ENCODE measurements at places on chromosomes 13 and 19. TPM values are rescaled to one million over a fixed set of nuclear protein-coding genes. Genes with fewer than 3 reads are reported as not detected.
A peak's percentile ranks its signal among the peaks of the same experiment; 100 is the strongest.

DNA sequence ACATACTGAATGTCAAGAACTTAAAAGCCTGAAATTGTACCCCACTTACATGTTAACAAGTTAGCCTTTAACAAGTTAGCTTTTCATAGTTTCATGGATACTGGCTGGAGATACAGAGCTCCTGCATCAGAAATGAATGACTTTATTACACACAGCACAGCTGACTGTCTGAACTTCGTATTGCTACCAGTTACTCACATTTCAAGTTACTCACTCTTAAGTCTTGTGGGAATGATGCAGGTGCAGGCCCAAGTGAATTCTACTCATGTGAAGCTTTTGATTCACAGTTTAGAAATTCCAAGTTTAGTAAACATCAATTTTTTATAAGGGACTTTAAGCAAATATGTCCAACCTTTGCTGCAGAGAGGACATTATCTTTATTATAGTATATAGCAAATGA is 762.2 kb upstream of the PRR20A start:
- no peak for ATAC-seq

DNA sequence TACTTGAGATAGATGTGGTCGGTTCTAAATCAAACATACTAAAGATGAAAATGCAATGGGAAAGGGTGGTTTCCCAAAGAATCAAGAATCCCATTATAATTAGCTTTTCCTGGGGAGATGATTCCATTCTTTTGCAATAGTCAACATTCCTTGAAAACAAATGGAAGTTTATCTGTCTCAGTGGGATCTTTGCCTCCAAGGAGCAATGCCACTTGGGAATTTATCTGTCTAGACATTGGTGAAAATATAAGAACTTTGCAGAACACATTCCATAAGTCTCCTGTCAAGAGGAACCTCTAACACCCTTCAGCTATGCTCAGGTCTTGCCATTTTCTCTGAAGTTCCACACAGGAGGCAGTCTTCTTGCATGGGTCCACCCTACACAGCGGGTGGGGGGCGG is 152.5 kb downstream of the KCTD12 start:
- no peak for ATAC-seq

GRCh38 chr13:102839462-102839861 is 6.4 kb upstream of the ERCC5 start:
- ATAC-seq: no peak

DNA sequence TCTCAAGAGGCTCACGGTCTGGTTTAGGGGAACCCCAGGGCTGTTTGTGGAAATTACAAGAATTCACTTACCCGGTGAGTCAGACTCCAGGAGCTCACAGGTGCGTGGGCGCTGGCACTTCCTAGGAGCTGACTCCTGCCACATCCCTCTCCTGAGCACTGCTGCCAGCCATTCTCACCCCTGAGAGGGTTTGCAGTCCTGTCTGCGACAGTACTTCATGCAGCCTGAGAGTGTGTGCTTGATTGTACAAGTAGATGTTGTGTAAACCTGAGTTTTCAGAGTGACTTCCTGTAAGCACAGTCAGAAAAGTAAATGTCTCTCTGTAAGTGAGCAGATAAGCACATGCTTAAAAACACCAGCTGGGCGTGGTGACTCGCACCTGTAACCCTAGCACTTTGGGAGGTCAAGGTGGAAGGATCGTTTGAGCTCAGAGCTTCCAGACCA is 8.1 kb downstream of the MRPL4 start:
- ATAC-seq: peak; percentile 85

- ATAC-seq: peak; percentile 97
Observed at GRCh38 chr19:52535771-52536447, 8.4 kb downstream of the ZNF808 start.

- no peak for ATAC-seq
Observed at GRCh38 chr13:33186861-33187291, 98.7 kb downstream of the STARD13 start.

DNA sequence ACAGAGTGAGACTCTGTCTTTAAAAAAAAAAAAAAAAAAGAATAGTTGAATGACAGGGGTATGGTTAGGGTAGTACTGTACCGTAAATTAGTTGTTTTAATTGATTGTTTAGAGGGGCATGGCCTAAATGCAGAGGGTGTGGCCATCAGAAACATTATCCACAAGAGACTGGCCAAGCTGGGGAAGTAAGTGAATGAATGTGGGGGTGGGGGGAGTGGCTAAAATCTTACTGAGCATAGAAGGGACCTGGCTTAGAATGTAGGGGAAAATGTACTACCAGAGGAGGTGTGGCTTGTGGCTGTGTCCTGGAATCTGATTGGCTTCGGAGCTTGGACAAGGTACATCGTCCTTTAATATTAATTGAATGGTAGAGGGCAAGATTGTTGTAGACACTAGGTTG is 3.8 kb downstream of the BCL2L12 start:
- ATAC-seq: no peak

DNA sequence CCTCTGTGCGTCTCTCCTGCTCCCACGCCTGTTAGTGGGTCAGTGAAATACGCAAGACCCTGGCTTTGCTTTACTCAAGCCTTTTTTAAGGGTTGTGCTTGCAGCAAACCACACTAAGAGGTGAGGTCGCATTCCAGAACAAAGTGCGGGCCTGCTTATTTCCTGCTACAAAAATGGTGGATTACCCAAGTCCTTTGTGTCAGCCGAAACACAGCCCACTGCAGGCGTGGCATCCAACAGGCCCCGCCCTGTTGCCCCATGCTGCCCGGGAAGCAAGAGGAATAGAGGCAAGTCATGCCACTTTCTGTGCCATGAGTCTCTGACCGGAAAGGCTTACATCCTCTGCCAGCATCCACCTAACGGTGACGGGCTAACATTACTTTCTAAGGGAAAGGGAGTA is 7.7 kb upstream of the IRS2 start:
- no peak for ATAC-seq

DNA sequence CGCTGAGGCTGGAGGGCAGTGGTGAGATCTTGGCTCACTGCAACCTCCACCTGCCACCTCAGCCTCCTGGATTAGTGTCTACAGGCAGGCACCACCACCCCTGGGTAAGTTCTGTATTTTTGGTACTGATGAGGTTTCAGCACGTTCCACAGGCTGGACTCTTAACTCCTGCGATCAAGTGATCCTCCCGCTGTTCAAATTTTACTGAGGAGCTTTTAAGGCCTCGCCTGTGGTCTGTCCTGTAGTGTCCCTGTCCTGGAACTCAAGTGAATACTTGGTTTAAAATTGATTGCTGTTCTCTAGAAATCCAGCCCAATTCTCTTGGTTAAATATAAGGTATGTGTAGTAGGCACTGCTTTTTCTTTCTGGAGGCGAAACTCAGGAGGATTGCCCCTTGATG is 65.2 kb downstream of the DPRX start:
- ATAC-seq: no peak

DNA sequence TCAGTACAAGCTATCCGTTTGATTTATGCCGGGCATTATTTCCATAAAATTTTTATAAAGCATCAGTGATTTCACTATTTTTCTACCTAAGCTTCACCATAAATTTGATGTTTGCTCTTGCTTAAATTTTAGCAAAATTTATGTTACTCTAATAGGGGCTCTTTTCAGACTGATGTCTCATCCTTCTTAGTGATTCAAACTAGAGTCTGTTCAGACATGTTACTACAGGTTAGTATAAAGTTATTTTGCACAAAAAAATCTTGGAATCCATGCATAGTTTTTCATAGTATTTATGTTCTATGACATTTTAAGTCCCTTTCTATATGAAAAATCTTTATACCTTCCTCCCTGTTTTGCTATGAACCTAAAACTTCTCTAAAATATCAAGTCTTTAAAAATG is 1151.9 kb downstream of the SLITRK5 start:
- ATAC-seq: no peak

DNA sequence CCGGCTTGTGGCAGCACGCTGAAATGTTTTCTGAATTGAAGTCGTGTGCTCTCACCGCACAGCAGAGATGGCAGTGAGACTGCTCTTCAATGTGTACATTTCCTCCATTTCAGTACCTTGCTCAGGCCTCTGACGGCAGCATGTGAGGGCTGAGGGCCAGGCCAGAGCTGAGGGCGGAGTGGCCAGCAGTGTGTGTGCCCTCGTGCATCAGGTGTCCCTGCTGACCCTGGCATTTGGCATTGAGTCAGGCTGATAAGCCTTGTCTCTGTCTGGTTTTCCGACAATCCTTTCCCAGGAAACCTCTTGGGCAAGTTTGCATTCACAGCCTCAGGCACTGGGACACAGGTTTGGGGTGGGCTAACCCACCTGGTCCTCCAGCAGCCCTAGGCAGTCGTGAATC is 62.3 kb downstream of the EFNB2 start:
- no peak for ATAC-seq

GRCh38 chr19:7348587-7349230 is at the start of gene ARHGEF18:
TSS of gene ARHGEF18 (plus strand) at chr19:7348937. CDS start at chr19:7362891, 13,954 bp downstream.
- peak; percentile 47 for ATAC-seq

- ATAC-seq: no peak
Observed at GRCh38 chr19:2542341-2543069, 66.6 kb downstream of the GADD45B start.

GRCh38 chr13:73578251-73578875 is 519.6 kb downstream of the KLF5 start:
- no peak for ATAC-seq

DNA sequence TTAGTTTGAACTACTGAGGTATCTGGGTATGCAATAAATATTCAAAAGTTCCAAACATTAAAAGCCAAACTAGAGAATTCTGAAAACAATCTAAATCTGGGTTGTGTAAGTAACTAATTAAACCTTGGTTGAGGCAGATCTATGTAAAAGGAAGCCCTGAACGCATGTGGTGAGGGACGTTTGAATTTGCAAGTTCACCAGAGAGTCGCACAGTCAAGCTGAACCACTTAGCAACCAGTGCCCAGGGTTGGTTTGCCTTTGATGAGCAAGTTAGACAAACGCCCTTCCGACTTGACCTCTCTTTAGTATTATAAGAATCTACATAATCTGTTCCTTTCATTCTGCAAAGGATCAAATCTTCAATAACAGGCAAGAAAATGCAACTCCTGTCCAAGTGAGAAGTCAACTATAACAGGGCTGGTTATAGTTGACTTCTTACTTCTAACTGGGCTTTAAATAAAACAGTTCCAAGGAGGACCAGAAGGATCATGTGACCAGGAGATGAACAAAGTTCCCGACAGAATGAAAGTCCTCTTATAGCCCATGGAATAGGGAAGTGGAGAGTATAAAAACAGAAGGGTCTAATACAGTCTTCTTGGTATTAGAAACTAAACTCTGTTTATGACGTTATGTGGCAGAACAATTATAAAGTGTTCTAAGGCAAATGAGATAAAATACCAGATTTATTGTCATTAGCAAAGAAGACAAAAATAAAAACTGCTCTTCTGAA is 40.6 kb downstream of the PHF11 start:
- no peak for ATAC-seq

The ZNF616 gene
- total RNA-seq: 11.6 TPM

The ODAD3 gene
- total RNA-seq: 0.15 TPM

The SYCN gene
- total RNA-seq: not detected

The LILRB2 gene
- total RNA-seq: not detected

The SLC7A1 gene
- total RNA-seq: 60.1 TPM

Data from activated T-helper 17 cell treated with anti-CD3 and anti-CD28 coated beads, Interleukin-2, amount 50 U/mL, for 72 hours (primary cell).